ENCODE measurements at places on chromosomes 6 and 20. TPM values are rescaled to one million over a fixed set of nuclear protein-coding genes. Genes with fewer than 3 reads are reported as not detected.

GRCh38 chr6:1346558-1347091 is 34.7 kb downstream of the FOXQ1 start:
- DNase-seq, result no peak

DNA sequence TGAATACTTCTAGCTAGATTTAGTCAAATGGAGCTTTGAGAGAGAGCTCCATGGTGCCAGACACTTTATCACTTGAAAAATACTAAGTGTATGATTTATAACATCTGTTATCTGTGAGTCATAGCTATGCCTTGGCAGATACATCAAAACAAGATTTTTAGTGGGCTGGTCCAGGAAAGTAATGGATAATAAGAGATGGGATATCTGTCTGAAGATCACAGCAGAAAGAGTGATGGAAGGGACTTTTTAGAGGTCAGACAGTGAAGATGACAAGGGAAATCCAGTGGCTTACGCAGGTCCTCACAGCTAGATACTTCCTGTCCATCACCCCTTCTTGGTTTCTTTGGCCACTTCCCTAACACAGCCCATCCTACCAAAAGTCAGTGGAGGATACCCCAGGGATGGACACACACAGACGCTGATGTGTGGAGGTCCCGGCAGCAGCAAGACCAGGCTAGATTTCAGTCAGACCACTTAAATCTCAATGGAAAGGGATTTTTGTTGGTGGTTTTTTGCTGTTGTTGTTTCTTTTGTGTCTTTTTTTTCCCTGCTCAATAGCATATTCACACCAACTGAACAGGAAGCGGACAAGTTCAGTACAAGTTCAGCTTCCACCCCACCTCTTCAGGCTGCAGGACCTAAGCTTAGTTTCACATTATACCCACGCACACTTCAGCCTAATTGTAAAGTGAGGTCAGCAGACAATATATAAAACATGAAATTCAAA is 209.3 kb downstream of the ALDH8A1 start:
- no peak for DNase-seq

- no peak for DNase-seq
Measured at GRCh38 chr6:8441452-8441851, 6.1 kb upstream of the SLC35B3 start.

DNA sequence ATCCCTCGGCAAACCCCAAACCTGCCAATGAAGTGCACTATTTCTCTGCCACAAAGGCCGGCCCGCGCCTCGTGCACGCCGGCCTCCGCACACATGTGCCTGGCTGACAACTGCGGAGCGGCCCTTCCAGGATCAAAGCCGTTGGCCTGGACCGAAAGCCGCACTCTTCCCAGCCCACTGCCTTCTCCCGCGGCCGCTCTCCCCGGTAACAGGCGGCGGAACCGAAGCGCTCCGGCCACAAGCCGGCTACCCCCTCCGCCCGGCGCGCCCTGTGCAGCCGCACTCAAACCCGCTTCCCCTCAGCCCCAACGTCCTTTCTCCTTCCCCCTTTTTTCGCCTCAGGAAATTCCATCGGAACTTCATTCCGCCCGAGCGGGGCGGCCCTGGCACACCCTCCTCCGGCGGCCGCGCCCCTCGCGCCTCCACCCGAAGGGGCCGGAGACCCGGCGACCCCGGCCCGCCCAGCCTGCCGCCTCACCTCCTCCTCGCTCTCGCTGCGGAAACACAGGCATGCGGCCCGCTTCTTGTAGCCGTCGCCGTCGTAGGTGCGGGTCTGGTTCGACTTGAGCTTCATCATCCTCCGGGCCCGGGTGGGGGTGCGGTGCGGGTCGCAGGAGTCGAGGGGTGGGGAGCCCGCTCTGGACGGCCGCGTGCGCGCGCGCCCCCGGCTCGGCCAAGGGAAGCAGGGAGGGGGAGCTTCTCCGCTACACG is 528 bp downstream of the NUDT3 start:
- DNase-seq, result peak; percentile 82

DNA sequence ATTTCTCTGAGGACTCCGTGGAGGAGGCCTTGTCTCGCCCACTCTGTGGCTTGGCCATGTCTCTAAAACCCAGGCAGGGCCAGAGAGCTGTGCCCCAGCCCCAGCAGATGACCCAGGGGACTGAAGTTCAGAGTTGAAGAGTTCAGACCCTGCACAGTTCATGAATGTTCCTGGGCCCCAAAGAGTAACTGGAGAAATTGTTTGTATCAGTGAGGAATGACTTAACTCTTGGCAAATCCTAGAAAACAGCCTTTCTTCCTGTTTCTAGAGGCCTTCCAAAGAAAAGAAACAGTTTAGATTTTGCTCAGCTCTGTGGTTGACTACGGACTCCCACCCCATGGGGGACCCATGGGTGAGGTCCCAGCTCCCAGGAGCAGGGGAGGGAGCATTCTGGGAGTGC is 62.1 kb upstream of the EYA2 start:
- no peak for DNase-seq

DNA sequence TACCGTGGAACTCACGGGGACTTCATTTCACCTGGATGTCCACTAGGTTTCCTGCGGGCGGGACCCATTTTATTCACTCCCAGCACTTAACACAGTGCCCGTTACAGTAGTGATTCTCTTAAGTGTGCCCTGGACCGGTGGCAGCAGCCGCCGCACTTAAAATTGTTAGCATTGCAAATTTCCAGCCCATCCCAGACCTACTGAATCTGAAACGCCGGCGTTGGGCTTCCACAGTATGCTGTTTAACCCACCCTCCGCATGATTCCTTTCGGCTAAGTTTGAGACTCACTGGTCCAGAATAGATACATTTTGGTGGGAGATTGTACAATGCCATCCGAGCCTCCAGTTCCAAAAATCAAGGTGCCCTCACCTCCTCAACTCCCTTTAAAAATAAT is 967 bp downstream of the SMPDL3A start:
- DNase-seq, result no peak

The STMND1 gene
- total RNA-seq, result not detected

The IRAK1BP1 gene
- 3.5 TPM for total RNA-seq

The ZC3H12D gene
- total RNA-seq, result 0.51 TPM
